ENCODE measurements at places on chromosomes 6 and 20.
A peak's percentile ranks its signal among the peaks of the same experiment; 100 is the strongest.

GRCh38 chr6:152404936-152405595, 232.1 kb downstream of the SYNE1 start:
- DNase-seq: no peak

GRCh38 chr6:16146527-16146955, 17.7 kb downstream of the MYLIP start:
- DNase-seq: peak; percentile 94

GRCh38 chr6:73699676-73700459, 3.9 kb downstream of the CD109 start:
- DNase-seq: no peak

- no peak for DNase-seq
Observed at GRCh38 chr6:44778513-44778912, 391.0 kb downstream of the CDC5L start.

GRCh38 chr6:96762599-96762998, 74.7 kb downstream of the GPR63 start:
- DNase-seq: no peak

- DNase-seq: peak; percentile 24
Observed at GRCh38 chr6:143896126-143896860, 32.0 kb downstream of the ZC2HC1B start.

Data from NCI-H1105 treated with DMSO at 0.1 percent for 48 hours (cell line).